Activated CD4-positive, CD25-positive, alpha-beta regulatory T cell treated with anti-CD3 and anti-CD28 coated beads, Interleukin-2, amount 50 U/mL, for 16 hours (primary cell): ENCODE measurements at places on chromosomes 11 and 22.

GRCh38 chr11:78465169-78465942 lies 47.7 kb upstream of the GAB2 start:
- no peak for DNase-seq

GRCh38 chr22:28231441-28231840 lies 312.4 kb upstream of the PITPNB start:
- no peak for DNase-seq

DNA sequence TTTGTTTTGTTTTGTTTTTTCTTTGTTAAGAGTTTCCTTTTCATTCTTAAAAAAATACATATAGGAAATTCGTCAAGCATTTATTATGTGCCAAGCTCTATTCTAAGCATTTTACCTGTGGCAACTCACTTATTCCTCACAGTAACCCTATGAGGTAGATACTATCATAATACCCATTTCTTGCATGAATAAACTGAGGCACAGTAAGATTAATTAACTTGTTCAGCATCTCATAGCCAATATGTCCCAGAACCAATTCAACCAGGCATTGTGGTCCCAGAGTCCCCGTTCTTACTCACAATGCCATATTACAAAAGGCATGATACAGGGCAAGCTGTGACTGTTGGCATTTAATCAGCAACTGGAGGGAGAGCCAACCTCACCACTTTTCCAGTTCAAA lies 83.7 kb downstream of the RAB30 start:
- no peak for DNase-seq

DNA sequence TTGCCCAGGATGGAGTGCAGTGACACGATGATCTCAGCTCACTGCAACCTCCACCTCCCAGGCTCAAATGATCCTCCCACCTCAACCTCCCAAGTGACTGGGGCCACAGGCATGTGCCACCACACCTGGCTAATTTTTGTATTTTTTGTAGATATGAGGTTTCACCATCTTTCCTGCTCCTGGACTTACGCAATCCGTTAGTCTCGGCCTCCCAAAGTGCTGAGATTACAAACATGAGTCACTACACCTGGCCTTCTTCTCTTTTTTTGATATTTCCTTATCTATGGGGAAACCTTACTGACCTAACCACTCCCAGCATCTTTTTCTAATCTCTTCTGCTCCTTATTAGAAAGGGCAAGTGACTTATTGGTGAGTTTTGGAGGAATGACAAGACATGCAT lies 121.7 kb upstream of the CHORDC1 start:
- DNase-seq = no peak

GRCh38 chr22:39956932-39957664 lies 3.1 kb upstream of the TMA7B start:
- DNase-seq = no peak
